IPS DF 19.7 (cell line): ENCODE measurements at places on chromosomes 2 and 18.

DNA sequence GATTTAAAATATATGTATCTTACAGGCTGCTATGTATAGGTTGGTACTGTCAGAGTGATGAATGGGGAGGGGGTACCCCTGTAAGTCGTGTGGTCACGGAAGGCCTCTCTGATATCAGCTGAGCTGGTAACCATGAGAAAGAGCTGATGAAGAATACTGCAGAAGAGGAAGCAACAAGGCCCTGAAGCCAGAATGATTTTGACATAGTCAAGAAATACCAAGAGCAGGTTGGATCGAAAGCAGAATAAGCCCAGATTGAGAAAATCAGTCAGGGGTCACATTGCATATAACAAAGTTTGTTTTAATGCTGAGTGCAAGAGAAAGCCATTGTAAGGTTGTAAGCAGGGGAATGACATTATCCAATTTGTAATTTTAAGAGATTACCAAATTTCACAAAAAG is 57.3 kb downstream of the UNC50 start:
- DNase-seq, result no peak

GRCh38 chr2:67013821-67014220 is 383.3 kb upstream of the ETAA1 start:
- no peak for DNase-seq

- no peak for DNase-seq
Observed at GRCh38 chr2:169775765-169776164, 22.9 kb upstream of the SSB start.

DNA sequence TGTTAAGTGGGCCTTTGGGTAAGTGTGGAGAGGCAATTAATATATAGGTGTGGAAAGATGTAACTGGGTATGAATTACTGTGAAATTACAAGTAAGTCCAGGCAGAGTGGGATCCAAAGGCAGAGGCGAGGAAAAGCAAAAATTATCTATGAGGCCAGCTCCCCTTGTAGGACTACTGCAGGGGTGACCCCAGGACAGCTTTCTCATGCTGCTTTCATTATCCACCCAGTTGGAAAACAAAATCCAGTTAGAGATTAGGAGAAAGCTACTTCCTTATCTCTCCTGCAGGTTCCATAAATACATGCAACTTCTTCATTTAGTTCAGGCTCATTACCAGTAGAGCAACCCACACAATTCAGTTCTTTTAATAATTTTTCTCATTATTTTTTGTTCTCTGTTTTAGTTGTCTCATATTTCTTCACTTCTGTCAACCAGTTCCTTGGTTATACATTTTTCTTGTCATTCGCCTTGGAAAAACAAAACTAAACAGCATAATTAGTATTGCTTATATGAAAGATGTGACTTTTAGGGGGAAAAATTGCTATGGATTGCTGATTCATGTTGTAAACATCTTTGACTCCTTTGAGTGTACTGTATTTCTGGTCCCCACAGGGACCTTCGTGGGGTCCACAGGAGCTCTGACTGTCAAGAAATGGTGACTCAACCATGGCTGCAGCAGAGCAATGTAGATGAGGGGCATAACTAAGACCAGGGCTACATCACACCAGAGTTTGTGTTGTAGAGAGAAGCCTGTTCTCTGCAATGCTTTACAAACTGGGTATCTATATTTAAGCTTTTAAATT is 110.4 kb upstream of the PARD3B start:
- no peak for DNase-seq

- no peak for DNase-seq
Observed at GRCh38 chr18:30925795-30926194, 116.7 kb downstream of the DSC3 start.

DNA sequence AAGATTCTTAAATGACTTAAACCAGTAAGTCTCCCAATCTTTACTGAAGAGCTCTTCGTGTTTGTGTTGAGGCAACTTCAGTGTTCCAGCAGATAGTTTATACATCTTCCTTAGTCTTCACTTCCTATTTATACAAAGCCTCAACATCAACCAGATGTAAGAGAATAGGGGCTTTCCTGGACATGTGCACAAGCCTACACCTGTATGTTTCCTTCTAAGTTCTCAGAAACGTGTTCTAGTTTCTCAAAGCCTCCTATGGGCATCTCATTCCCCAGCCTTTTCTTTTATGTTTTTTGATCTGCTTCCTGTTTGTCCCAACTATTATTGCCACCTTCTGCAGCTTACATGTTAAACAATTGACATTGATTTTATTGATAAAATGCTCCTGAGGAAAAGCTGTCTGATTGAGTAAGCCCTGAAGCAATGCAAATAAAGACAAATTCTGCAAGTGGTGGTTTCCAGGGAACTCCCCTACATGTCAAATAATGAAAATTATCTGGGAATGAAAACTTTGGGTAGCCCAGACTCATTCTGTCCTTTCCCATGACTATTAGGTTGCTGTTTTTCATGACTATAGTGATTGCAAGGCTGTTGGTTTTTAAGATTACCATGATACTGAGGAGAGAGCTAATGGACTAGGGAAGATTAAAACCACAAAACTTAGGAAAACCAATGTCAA is 663.3 kb upstream of the ACVR2A start:
- no peak for DNase-seq
